ENCODE measurements at places on chromosomes 12 and 14.

- DNase-seq, result no peak
Measured at GRCh38 chr12:57242329-57242690, 8.7 kb downstream of the STAC3 start.

DNA sequence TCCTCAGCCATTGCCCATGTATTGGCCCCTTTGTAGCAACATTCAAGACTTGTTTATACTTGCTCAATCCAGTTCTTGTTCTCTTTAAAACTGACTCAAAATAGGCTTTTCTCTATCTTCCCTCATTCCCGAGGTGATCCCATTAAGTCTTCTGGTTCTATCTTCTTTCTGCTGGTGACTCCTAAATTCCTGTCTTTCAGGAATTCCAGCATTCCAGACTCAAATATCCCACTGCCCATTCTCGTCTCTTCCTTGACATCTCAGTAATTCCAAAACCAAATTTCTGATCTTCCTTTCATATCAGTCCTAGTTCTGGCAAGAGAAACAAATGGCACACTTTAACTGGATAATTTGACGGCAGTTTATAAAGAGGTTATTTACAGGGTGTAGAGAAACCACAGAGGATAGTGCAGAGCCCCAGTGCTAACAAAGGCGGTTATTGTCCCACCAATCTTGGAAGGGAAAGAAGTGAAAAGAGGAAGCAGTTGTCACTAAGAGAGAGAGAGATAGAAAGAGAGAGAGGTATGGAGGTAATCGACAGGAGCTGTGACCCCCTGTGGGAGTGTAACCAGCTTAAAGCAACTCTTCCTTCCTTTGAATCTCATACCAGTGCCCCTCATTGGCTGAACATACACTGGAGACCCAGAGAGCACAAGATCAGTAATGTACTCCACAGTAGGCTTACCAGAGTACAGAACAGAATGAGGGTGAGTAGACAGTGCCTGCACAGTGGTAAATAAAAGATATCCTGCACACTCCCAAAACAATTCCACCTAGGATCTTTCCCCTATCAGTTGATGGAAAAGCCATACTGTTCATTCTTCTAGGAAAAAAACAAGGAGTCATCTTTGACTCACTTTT, 177.6 kb upstream of the LMNTD1 start:
- no peak for DNase-seq

- no peak for DNase-seq
Measured at GRCh38 chr12:29053567-29053966, 95.5 kb upstream of the FAR2 start.

DNA sequence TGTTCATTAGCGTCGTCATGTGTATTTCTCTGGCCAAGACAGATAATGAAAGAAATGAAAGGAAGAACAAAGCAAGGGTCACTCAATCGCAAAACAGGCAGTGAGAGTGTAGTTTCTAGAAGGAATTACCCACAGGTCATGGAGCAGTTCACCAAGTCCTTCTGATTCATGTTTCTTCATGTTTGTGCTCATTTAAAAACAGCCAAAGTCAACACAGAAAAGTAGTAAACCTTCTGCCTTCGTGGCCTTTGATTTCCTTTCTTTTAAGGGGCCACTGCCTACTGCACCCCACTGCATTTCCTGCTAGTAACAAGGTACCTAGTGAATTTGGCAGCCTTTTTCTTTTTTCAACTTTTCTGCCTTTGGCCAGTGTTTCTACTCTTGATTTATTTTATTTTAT, 75.1 kb downstream of the KCNK13 start:
- no peak for DNase-seq

DNA sequence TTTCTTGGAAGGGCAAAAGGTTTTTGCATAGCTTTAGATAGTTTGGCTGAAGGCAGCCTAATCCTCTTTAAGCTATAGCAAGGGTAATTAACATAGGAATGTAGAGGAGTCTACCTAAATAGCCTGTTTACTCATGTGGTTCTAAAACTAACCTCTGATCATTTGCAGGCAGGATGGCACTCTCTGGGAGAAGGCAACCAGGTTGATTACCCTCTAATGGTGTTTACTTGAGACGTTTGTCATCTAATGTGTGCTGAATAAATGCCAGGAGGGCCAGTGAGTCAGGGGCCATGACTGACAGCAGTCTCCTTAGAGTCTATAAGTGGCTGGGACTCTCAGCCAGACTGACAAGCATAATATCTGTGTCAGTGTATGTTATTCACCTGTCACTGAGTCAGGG, 286.4 kb downstream of the PCNX1 start:
- no peak for DNase-seq

- no peak for DNase-seq
Measured at GRCh38 chr12:6266541-6266966, 43.9 kb upstream of the PLEKHG6 start.

DNA sequence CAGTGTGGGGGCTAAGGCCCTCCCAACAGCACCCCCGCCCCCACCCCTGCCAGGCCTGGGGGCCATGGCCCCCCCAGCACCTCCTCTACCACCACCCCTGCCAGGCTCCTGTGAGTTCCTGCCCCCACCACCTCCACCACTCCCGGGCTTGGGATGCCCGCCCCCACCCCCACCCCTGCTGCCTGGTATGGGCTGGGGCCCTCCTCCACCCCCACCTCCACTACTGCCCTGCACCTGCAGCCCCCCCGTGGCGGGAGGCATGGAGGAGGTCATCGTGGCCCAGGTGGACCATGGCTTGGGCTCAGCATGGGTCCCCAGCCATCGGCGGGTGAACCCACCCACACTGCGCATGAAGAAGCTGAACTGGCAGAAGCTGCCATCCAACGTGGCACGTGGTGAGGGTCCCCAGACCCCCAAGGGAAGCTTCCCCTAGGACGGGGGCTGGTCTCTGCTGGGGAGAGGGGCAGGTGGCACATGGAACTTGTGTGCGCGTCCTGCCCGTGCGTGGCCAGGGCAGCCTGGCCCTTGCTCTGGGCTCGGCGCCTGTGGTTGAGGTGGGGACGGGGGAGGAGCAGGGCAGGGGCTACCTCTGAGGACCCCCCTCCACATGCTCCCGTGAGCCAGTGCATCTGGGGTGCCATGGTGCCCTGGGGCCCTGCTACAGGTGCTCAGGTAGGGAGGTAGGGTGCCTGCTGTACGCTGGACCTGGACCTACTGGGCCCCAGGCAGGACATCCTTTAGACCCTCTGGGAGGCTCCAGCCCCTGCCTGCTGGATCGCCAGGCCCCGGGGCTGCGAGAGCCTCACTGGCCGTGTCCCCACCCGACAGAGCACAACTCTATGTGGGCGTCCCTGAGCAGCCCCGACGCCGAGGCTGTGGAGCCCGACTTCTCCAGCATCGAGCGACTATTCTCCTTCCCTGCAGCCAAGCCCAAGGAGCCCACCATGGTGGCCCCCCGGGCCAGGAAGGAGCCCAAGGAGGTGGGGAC, 16.1 kb upstream of the ADSS1 start:
- no peak for DNase-seq

GRCh38 chr12:68825569-68826217, 17.7 kb downstream of the MDM2 start:
- no peak for DNase-seq

DNA sequence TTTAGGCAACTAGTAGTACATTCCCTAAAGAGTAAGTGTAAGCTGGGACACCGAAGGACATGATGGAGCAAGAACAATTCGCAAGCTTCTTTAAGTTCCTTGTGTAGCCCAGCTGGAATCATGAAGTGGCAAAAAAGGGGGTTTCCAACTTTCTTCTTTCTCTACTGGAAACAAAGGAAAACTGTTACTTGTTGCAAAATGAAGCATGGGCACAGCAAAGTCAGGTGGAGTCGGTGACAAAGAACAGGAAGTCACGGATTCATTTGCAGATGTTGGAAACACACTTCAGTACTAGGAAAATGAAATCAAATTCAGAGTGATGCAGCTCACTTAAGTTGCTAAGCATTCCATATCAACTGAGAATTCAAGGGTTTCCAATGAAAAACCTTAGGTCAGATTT, 706.9 kb upstream of the STXBP6 start:
- DNase-seq, result no peak

DNA sequence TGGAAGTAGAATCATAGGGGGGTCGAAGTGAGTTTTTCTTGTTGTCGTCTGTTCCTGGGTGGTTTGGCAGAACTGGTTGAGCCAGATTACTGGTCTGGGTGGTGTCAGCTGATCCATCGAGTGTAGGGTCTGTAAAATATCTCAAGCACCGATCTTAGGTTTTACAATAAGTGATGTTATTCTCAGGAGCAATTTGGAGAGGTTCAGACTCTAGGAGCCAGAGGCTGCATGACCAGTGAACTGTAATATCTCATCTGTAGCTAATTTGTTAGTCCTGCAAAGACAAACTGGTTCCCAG, 9.7 kb upstream of the SERPINA1 start:
- DNase-seq, result no peak

GRCh38 chr12:90910958-90911357, 44.0 kb downstream of the CCER1 start:
- DNase-seq, result no peak

GRCh38 chr12:71354871-71355270, 84.7 kb upstream of the LGR5 start:
- DNase-seq, result no peak

DNA sequence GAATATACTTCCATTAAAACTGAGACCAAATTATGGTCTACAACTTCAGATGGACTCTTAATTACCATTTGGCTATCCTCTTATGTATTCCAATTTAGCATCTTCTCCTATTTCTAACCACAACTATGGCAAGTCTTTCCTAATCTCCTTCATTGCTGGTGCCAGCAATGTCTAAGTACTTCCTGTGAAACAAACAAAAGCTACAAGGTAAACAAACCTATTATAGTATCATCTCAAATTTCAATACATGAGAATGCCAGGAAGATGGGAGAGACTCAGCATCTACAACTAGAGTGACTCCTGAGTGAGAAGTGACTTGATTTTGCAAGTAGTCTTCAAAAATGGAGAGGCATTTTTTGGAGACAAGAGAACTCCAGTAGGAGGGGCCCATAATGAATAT, 202.9 kb upstream of the ATXN7L3B start:
- no peak for DNase-seq

GRCh38 chr14:106062502-106063272, 536.3 kb downstream of the TMEM121 start:
- DNase-seq, result no peak

DNA sequence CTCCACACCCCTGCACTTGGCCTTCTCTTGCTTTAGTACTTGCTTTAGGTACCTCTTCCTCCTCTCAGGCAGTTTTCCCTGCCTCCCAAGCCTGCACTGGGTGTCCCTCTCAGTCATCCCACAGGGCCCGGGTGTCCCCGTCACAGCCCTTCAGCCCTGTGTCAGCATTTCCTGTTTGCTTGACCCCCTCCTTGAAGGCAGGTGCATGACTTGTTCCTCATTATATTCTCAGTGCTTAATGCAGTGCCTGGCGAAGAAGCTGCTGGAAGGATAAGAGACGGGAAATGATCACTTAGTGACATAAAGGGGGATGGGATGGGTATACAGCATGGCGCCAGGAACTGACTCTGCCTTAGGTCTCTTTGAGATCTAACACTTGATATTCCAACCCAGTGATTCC, 61.5 kb downstream of the IQSEC3 start:
- DNase-seq, result no peak

- DNase-seq, result no peak
Measured at GRCh38 chr12:128091101-128091720, 175.8 kb upstream of the TMEM132C start.

DNA sequence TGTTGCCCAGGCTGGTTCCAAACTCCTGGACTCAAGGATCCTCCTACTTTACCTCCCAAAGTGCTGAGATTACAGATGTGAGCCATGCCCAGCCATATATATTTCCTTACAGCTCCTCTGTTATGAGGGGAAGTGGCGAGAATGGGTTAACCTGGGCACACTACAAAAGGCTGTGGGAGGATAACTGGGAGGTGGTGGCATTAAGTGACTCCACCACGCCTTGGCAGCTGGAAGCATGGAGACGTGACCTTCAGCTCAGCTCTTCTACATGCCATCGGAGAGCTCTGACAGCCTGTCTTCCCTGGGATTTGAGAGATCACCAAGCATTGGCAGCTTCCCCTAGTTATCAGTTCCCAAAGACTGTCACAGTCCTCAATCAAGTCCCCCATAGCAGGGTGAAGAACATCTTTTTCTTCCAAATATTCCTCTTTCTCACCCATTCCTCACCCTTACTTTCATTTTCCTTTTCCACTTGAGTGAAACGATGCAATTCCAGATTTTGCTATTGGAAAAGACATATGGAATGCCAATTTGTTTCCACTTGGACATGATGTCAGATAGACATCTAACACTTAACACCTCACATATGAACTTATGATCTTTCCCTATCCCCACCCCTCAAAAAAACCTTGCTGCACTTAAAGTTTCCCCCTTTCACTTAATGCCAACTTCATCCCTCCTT, 48.5 kb downstream of the PHLDA1 start:
- no peak for DNase-seq

- peak; percentile 13 for DNase-seq
Measured at GRCh38 chr12:101924618-101925017, 47.2 kb downstream of the DRAM1 start.

GRCh38 chr14:97970222-97970621, 1173.0 kb downstream of the VRK1 start:
- DNase-seq, result no peak

GRCh38 chr14:101060171-101060601, 156.7 kb upstream of the RTL1 start:
- no peak for DNase-seq

Measured in activated CD4-positive, alpha-beta T cell treated with anti-CD3 and anti-CD28 coated beads for 48 hours (primary cell).